Activated naive CD4-positive, alpha-beta T cell (primary cell): ENCODE measurements at places on chromosomes 2 and 18.

GRCh38 chr18:47883771-47884413 lies 46.6 kb downstream of the SMAD2 start:
- DNase-seq: no peak

DNA sequence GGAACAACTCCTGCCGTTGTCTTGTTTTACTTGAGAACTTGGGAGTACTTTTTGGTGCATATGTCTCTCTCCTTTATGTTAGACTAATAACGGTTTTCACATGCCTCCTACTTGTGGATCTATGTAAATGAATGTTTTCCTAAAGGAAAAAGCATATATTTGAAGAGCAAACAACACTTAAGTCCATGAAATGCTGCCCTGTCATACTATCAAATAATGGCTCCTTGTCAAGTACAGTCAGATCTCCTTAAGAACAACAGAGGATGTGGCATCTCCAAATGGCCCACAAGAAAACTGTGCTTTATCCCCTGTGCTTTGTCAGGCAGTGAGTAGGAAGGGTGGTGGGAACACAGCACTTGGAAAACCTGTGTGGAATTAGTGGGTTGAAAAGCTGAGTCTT lies 198.2 kb downstream of the PTGR3 start:
- DNase-seq: no peak

DNA sequence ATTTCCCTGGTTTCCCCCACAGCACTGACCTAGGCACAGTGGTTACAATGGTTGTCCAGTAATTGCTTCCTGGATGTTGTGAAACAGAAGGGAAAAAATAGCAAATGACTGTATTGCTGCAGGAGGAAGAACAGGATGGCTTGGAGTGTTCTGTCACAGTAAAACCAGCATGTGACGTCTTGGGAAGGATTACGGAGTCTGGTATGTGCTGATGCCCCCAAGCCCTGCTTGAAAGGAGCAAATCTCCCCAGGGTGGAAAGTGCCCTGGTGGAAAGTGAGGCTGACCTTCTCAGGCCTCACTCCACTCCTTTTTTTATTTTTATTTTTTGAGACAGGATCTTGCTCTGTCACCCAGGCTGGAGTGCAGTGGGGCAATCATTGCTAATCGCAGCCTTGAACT lies 7.8 kb downstream of the RAB11FIP5 start:
- DNase-seq: no peak

DNA sequence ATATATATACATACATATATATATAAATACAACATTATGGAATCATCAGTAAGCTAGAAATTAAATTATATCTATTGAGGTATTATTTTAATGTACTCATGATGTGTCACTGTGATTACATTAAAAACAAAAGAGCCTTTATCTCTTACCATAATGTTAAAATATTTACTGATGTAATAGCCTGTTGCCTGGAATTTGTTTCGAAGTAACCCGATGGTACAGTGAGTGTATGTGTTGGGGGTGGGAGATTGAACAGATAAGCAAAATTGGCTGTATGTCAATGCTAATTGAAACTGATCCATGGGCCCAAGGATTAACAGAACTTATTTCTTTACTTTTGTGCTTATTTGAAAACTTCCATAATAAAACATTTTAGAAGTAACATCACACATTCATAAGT lies 1473.2 kb downstream of the LRP1B start:
- no peak for DNase-seq

- DNase-seq: no peak
Measured at GRCh38 chr2:1378456-1379150, 34.7 kb upstream of the TPO start.

GRCh38 chr2:217669831-217670230 lies 333.0 kb downstream of the TNS1 start:
- no peak for DNase-seq

- no peak for DNase-seq
Measured at GRCh38 chr2:215705771-215706361, 270.0 kb upstream of the FN1 start.

- DNase-seq: no peak
Measured at GRCh38 chr2:189142893-189143759, 36.4 kb downstream of the COL5A2 start.

GRCh38 chr18:6917072-6917471 lies 187.6 kb downstream of the ARHGAP28 start:
- DNase-seq: no peak

- DNase-seq: no peak
Measured at GRCh38 chr2:81283081-81283480, 978.5 kb upstream of the LRRTM1 start.

- DNase-seq: no peak
Measured at GRCh38 chr2:151973013-151973900, 125.6 kb downstream of the CACNB4 start.

GRCh38 chr2:239716536-239717318 lies 308.4 kb downstream of the NDUFA10 start:
- DNase-seq: no peak

- DNase-seq: no peak
Measured at GRCh38 chr2:6656633-6657032, 209.1 kb downstream of the CMPK2 start.

DNA sequence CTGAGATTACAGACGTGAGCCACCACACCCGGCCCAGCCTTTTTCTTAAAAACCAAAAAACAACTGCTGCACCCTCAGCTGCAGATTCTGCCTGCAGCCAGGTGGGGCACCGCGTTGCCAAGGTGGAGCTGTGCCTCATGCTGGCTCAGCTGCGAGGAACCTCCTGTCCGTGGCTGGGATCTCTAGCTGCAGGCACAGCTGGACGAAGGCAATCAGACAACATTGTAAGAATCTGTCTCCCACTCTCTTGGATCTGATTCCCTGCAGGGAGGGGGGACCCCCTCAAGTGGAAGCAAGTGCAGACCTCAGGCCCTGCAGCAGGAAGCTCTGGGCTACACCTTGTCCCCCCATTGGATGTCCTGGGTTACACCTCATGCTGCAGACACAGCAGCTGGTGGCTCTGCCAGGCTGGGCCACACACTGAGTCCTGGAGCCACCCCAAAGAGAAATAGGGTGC lies 24.1 kb downstream of the CIDEA start:
- DNase-seq: no peak

- DNase-seq: peak; percentile 21
Measured at GRCh38 chr2:130824492-130825061, 12.1 kb upstream of the ARHGEF4 start.

DNA sequence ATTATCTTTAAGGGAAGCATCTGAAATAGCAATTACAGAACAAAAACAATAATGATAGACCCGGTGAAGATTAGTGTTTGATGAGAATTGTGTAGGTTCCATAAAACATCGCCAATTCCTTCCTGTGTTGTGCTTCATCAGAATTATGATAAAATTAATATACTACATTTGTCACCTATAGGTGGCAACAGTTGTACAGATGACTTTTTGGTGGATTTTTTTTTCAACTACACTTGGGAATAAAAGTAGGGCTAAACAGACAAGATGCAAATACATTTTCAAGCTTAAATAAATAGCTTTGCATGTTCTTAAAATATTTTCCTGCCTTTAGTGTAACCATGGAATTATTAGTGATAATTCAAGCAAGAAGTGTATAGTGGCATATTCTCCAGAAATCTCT lies 7.0 kb upstream of the LYPD1 start:
- no peak for DNase-seq

DNA sequence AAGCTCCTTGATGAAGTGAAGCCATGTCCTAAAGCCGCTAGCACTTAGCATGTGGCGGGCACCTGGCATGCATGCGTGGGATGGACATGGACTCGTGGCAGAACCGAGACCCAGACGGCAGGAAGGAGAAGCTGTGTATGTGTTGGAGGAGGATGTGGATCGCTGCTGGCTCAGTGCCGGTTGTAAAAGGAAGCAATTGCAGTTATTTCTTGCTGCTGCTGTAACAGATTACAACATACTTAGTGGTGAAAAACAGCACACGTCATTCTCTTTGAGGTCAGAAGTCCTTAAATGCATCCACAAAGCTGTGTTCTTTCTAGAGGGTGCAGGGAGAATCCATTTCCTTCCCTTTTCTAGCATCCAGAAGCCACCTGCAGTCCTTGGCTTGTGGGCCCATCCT lies 74.6 kb downstream of the AGAP1 start:
- DNase-seq: no peak

DNA sequence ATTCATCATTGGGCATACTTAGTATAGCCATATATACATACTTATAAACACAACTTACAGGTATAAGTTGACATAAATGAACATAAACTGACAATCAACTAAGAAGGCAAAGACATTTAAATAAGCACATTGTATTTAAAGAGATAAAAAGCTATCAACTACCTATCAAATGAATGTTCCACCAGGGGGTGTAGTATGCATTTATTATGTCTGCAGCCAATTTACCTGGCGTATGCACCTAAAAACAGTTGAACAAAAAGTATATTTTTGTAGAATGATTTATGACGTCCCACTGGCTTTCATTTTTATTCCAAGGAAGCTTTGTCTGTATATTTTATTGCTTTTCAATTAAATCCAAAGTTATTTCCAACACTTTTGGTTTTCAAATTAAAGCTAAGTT lies 323.5 kb downstream of the AFF3 start:
- DNase-seq: no peak

DNA sequence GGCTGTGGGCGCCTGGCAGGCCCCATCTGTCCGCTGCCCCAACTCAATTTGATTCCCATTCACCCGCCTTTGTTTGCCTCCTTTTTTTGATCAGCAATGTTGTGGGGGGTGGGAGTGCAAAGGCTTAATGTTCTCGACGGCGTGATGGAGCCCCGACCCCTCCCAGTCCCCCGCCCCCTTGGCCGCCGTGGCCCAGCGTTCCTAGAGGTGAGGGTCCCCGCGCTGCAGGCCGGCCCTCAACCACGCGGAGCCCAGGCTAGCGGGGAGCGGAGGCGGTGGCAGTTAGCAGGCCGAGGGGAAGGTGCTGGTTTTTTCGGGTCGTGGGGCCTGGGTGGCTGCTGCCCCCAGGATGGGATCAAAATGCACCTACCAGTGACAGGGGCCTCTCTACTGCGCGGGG lies 274.7 kb upstream of the SKOR2 start:
- no peak for DNase-seq

GRCh38 chr2:74006459-74006858 lies 21.7 kb downstream of the TET3 start:
- DNase-seq: no peak

DNA sequence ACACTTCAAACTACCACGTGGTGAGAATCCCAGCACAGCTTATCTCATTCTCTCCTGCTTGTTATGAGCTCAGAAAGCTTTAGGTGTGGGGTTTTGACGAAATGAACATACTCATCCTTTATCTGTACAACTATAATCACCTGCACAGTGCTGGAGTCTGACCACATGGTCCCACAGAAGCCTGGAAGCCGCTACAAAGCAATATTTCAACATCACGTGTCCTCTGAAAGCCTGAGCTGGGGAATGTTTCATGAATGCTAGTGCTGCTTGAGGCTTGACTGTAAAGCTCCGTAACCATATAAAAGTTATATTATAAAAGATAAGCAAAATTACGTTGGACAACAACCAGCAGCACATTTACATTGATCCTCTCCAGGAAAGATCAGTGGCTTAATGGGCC lies 43.9 kb downstream of the PIEZO2 start:
- no peak for DNase-seq

DNA sequence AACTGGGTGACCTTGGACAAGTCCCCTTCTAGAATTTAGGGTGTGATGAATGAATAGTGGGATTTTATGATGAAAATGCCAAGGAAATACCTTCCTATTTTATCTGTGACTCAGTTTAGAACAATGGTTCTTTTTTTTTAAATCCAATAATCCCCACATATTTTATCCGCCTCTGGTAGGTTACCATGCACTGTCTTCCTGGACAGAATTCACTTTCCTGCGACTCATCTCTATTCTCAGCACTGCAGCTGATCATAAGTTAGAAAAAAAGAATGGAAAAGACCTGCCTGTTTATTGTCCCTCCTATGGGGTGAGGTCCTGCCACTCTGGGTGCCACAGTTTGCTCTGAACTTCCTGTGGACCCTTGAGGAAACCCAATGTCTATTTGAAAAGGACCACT lies 73.1 kb downstream of the IRS1 start:
- no peak for DNase-seq

- DNase-seq: no peak
Measured at GRCh38 chr18:70046207-70046606, 98.5 kb upstream of the CD226 start.

- DNase-seq: no peak
Measured at GRCh38 chr2:232374356-232374755, 4.2 kb upstream of the ALPP start.

DNA sequence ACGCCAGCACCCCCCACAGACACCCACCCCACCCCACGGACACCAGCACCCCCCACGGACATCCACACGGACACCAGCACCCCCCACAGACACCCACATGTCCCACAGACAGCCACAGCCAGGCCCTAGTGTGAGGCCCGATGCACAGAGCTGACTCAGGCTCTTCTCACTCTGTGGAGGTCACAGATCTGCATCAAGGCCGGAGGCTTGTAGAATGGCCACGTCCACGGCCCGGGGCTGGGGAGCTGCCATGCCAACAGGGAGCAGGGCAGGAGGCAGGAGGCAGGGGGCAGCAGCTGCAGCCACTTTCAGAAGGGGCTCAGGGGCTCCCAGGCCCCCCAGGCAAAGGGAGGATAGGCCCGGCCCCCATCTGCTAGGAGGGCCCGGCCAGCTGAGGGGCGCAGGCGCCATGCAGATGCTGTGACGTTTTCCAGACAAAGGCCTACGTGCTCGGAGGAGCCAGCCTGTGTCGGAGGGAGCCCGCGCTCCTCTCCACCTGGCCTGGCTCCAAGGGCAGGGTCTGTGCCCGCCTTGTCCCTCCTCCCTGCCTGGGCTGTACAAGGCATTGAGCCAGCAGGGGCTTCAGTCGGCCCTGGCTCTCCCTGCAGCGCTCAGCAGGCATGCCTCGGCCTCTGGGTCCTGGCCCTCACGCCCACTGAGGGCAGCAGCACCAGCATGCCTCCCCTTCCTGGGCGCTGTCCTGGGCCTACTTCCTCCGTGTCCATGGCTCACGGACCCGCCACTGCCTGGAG lies 249.0 kb downstream of the TWIST2 start:
- DNase-seq: no peak

DNA sequence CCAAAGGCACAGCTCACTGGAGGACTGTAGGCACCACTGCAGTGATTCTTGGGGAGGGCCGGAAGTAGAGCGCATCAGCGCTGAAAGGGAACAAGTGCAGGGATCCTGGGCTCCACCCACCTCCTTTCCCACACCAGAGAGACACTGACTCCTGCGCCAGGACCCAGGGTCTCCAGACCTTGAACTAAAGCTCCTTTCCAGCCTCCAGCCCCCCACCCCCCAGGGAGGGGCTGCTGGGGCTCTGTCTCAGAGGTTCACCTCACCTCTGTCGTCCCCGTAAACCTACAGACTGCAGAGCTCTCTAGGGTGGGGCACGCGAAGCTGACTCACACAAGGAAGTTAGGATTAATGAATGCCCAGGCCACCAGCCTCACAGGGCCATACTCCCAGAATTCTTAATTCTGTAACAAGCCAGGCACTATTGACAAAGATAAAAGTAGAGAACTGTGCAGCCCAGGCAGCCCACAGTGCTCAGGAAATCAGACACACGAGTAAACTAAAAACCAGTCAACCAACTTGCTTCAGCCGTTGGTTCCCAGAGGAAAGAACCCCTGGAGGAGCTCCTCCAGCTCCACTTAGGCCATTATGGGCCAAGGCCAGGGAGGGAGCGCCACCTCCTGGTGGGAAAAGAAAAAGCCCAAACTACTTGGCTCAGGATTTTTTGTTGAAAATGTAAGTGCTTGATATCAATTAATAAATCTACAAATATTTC lies 45.1 kb upstream of the ACAA2 start:
- peak; percentile 3 for DNase-seq

- no peak for DNase-seq
Measured at GRCh38 chr18:77651441-77651840, 401.8 kb downstream of the GALR1 start.

GRCh38 chr2:79512442-79513401 lies at the start of gene CTNNA2:
TSS of gene CTNNA2 (plus strand) at chr2:79513051.
- no peak for DNase-seq

GRCh38 chr18:41121116-41121826 lies 833.8 kb upstream of the PIK3C3 start:
- DNase-seq: no peak
